ENCODE measurements at places on chromosomes 5 and 9.

DNA sequence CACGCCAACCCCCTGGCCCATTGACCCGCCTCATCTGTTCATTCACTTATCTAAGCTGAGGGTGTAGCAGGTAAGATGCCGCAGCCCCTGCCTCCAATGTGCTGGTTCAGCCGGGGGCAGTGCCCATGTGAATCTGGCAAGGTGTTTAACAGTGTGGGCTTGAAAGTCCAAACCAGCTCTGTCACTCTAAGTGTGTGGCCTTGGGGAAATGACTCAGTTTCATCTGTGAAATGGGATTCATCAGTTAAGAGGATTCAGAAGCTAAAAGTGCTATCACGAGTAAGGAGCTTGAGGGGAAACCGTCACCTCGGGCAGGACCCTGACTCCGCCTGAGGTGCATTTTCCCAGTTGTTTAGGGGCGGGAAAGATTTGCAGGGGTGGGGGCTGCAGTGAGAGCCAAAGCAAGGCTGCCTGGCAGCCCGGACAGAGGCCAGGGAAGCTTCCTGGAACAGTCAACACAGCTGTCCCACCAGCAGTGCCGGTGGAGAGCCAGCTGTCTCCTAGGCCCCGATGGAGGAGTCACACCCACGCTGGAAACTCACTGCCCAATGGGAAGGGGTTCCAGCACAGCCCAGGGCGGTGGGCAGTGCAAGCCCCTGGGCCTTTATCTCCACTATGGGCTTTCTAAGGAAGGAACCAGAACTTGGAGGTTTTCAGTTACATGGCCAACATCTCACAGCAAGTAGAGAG, 9.7 kb upstream of the URM1 start:
- DNase-seq = no peak

DNA sequence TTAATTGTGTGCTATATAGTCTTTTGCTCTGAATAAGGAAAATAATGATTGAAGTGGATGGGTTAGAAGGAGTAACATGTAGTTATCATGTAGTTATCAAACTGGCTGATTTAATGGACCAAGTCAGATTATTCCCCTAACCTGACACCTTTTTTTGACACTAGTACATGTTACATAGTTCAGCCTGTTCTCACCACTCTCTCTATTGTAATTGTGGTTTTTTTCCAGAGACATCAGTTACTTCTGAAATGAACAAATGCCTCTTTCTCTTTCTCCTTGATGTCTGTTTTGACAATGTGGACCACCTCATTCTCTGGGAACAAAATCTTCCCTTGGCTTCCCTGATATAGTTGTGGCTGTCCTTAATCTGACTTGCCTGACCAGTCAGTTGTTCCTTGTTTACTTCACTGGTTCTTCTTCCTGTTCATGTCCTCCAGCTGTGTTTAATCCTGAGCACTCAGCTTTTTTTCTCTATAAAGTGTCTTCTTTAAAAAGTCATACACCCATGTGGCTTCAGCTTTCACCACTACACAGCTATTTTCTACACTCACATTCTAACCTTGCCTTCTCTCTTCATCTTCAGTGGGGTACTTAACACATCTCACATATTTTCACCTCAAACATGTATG, 243.4 kb downstream of the ARRDC3 start:
- no peak for DNase-seq

- no peak for DNase-seq
Observed at GRCh38 chr9:131113655-131114054, 11.7 kb upstream of the NUP214 start.

DNA sequence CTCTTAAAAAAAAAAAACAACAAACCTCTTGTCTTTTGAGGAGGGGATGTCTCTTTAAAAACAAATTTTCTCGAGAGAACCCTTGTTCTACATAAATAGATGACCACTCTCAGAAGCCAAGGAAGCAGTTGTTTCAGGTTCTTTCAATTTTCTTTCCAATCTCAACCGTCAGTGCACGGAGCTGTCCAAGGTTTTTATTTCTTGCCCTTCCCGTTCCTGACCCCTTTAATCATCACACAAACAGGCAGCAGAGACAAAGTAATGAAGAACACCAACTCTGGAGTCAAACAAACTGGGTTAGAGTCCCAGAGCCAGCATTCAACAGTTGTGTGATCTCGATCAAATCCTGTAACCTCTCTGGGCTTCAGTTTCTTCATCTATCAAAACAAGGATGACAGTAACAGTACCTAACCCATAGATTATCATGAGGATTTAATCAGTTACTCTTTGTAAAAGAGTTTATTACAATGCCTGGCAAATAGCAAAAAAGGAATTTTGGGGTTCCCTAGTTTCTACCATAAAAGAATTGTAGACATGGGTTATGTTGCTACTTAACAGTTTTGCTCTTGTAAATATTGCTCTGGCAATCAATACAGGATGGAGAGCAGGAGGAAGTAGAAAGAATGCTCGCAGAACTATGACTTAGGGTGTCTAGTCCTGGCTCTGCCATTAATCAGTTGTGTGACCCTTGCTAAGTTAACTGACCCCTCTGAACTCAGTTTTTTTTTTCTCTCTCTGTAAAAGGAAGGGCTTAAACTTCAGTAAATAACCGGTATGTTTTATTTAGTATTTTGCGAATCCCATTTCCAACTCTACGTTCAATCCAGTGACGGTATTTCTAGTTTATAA, 1.0 kb upstream of the NIM1K start:
- no peak for DNase-seq

DNA sequence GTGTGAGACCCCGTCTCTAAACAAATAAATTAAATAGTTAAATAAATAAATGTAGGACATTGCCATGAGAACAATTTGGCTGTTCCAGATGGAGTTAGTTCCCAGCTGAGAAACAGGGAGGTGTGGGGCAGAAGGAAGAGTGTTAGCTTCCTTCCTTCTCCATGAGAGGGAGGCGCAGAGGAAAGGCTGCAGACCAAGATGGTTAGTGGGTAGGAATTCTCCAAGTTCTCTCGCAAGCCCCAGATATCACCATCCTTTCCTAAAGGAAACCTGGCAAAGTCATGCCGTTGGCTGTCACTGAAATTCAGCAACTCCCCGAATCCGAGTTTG, 33.1 kb upstream of the RAB14 start:
- DNase-seq = no peak

GRCh38 chr5:83924171-83924570, 203.5 kb upstream of the HAPLN1 start:
- DNase-seq = no peak

DNA sequence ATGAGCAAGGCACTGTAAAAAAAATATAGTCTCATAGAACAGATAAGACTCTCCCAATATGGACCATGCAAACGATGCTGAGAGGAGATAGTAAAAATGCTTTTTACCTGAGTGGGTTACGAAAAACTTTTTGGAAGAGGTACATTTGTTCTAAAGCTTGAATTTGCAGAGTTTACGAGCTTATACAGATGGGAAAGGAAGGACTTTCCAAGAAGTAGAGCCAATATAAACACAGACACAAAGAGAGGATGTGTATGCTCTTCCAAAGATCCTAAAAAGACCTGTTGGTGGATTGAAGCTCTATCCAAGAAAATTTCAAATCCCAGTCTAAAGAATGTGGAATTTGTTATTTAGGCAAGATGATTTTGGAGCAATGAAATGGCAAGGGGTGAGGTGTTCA, 127.1 kb upstream of the SLCO6A1 start:
- DNase-seq = no peak

GRCh38 chr9:112559629-112560413, 73.2 kb downstream of the KIAA1958 start:
- no peak for DNase-seq

GRCh38 chr9:19057033-19057432, 7.8 kb downstream of the RRAGA start:
- DNase-seq = no peak
